Stimulated activated CD8-positive, alpha-beta memory T cell treated with anti-CD3 and anti-CD28 coated beads, Interleukin-15, amount 100 ng/mL, for 4 hours (primary cell): ENCODE measurements at places on chromosomes 3 and 15.

DNA sequence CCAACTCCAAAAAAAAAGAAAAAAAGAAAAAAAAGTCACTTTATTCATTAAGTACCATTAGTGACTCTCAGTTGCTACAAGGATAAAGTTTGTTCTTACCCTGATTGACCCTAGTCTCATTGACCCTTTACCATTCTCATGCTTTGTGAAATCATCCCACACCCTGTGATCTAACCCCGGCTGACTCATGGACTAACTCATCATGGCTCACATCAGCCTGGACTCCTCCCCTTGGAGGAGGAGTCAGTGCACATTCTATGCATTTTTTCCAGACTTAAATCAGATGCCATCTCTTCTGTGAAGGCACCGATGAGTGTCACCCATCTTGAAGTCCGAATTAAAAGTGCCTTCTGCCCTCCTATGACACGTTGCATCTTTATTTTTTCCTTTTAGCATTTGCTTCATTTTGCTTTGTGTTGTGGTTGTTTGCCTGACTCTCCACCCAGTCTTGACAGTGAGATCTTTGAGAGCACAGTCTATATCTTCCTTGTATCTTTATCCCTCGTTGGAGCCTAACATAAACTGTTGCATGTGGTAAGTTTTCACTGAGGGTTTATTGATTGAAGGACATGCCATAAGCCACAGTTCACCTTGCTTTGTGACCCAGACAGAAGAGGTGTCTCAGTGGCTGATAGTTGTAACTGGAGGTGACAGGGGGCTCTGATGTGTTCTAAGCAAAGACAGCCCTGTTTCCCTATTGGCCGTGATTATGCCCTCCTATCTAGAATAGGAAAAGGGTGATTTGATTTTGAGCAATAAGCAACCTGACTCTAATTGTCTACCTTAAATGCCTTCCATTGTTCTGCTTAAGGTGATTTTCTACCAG lies 72.1 kb downstream of the IL1RAP start:
- DNase-seq, result peak; percentile 28

DNA sequence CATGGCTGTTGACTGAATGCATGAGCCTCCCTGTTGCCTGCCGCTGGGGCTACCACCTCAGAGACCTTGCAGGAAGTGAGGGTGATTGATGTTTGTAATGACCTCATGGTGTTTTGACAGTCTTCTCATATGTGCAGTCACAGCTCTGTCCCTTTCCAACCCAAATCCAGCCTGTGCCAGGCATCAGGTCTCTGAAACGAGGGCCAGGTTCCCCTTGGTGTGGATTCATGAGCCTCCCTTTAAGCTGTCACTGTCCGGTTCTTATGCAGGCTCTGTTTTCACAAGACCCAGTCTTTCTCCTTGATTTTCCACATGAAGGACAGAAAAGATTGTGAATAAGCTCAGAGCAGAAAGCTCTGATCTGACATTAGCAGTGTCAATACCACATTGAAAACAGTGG lies 43.1 kb downstream of the CEMIP start:
- DNase-seq, result no peak

DNA sequence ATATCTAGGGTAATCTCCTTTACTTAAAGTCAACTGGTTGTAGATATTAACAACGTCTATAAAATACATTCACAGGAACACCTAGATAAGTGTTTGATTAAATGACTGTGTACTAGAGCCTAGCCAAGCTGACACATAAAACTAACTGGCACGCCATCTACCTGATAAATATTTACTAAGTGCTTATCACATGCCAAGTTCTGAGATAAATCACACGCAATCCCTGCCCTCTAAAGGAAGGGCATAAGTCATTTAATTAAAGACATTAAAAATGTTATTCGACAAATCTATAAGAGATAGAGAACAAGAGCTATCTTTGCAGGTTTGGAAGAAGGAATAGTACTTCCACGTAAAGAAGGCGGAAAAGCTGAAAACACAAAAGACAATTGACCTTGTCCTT lies 11.1 kb upstream of the MB21D2 start:
- no peak for DNase-seq

- DNase-seq, result no peak
Measured at GRCh38 chr15:80721476-80721875, 26.4 kb downstream of the ABHD17C start.

GRCh38 chr3:26273196-26273595 lies 349.4 kb upstream of the LRRC3B start:
- no peak for DNase-seq

DNA sequence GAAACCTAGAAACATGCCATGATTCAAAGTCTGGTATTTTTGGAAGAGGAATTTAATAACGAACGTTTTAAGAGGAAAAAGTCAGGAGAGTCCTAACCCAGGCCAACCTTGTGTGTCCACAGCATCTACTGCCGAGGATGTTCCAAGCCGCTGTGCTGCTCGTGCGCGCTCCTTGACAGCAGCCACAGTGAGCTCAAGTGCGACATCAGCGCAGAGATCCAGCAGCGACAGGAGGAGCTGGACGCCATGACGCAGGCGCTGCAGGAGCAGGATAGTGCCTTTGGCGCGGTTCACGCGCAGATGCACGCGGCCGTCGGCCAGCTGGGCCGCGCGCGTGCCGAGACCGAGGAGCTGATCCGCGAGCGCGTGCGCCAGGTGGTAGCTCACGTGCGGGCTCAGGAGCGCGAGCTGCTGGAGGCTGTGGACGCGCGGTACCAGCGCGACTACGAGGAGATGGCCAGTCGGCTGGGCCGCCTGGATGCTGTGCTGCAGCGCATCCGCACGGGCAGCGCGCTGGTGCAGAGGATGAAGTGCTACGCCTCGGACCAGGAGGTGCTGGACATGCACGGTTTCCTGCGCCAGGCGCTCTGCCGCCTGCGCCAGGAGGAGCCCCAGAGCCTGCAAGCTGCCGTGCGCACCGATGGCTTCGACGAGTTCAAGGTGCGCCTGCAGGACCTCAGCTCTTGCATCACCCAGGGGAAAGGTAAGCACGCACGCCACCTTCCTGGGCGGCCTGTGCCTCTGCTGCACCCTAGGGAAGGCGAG lies 28.4 kb downstream of the PML start:
- DNase-seq, result no peak
